Motor neuron (in vitro differentiated cells): ENCODE measurements at places on chromosomes 1 and 21. TPM values are rescaled to one million over a fixed set of nuclear protein-coding genes. Genes with fewer than 3 reads are reported as not detected.

The PTAFR gene
- total RNA-seq = 0.27 and 1.0 TPM in 2 replicates

The SPRR5 gene
- total RNA-seq = not detected in 2 replicates

The BTF3L4 gene
- 260 and 266 TPM in 2 replicates for total RNA-seq

The ZNF695 gene
- not detected in 2 replicates for total RNA-seq

The LRRC71 gene
- total RNA-seq = 1.9 and 6.2 TPM in 2 replicates

The GBP5 gene
- total RNA-seq = 1.2 TPM in 1 of 2 replicates, not detected in the other

The UTS2 gene
- not detected in 2 replicates for total RNA-seq

The ABCD3 gene
- 73.9 and 87.2 TPM in 2 replicates for total RNA-seq

The F11R gene
- 3.1 and 4.7 TPM in 2 replicates for total RNA-seq

The SLC19A1 gene
- total RNA-seq = 4.4 and 5.0 TPM in 2 replicates

The AGO4 gene
- total RNA-seq = 23.4 and 31.4 TPM in 2 replicates

The KIF17 gene
- 8.8 and 9.5 TPM in 2 replicates for total RNA-seq

The PLA2G2F gene
- not detected in 2 replicates for total RNA-seq

The KRTAP21-2 gene
- total RNA-seq = not detected in 2 replicates

The CR1L gene
- total RNA-seq = not detected in 2 replicates

The ITGB2 gene
- 0.85 and 1.1 TPM in 2 replicates for total RNA-seq

The C1orf94 gene
- total RNA-seq = 0.36 and 0.70 TPM in 2 replicates

The PRAMEF4 gene
- not detected in 2 replicates for total RNA-seq

The USH2A gene
- 0.63 and 0.85 TPM in 2 replicates for total RNA-seq

The GBP7 gene
- total RNA-seq = not detected in 2 replicates

The OR2M3 gene
- 0.08 and 0.18 TPM in 2 replicates for total RNA-seq

The WNT9A gene
- 0.19 and 0.28 TPM in 2 replicates for total RNA-seq

The OLIG2 gene
- 0.30 and 0.64 TPM in 2 replicates for total RNA-seq

The TDRKH gene
- total RNA-seq = 38.3 and 39.5 TPM in 2 replicates

The OR2T4 gene
- total RNA-seq = 0.31 TPM in 1 of 2 replicates, not detected in the other

The CCDC17 gene
- 1.3 and 2.2 TPM in 2 replicates for total RNA-seq

The AHDC1 gene
- total RNA-seq = 8.6 and 9.3 TPM in 2 replicates

The C1QC gene
- total RNA-seq = 1.8 TPM in 1 of 2 replicates, not detected in the other

The TNFSF4 gene
- 1.0 TPM in 1 of 2 replicates, not detected in the other for total RNA-seq

The CBR3 gene
- 0.49 TPM in 1 of 2 replicates, not detected in the other for total RNA-seq

The SWT1 gene
- total RNA-seq = 5.2 and 5.7 TPM in 2 replicates

The HES5 gene
- 31.8 and 36.2 TPM in 2 replicates for total RNA-seq

The SUSD4 gene
- 16.4 and 18.2 TPM in 2 replicates for total RNA-seq

The FCAMR gene
- total RNA-seq = 0.67 and 1.0 TPM in 2 replicates

The RGS8 gene
- 10.9 and 12.1 TPM in 2 replicates for total RNA-seq

The HES2 gene
- 0.85 and 2.7 TPM in 2 replicates for total RNA-seq

The CRNN gene
- total RNA-seq = not detected in 2 replicates

The TRAPPC3 gene
- total RNA-seq = 63.8 and 78.5 TPM in 2 replicates
